ENCODE measurements at places on chromosomes 7 and 10. TPM values are rescaled to one million over a fixed set of nuclear protein-coding genes. Genes with fewer than 3 reads are reported as not detected.

The OR9A4 gene
- total RNA-seq = not detected

The EIF3B gene
- 263 TPM for total RNA-seq

The ANXA8L1 gene
- 86.4 TPM for total RNA-seq

The SPDYE1 gene
- total RNA-seq = not detected

The AKR1C8 gene
- 0.42 TPM for total RNA-seq

The AZGP1 gene
- not detected for total RNA-seq

The CCNY gene
- 42.2 TPM for total RNA-seq

The ACSL5 gene
- total RNA-seq = 0.12 TPM

The PDK4 gene
- total RNA-seq = 9.1 TPM

The ASB10 gene
- not detected for total RNA-seq

The JAKMIP3 gene
- total RNA-seq = 1.5 TPM

The SMKR1 gene
- 11.8 TPM for total RNA-seq

The GJD4 gene
- total RNA-seq = 0.06 TPM

The GIGYF1 gene
- 11.9 TPM for total RNA-seq

The DRGX gene
- 0.09 TPM for total RNA-seq

The DKK1 gene
- 406 TPM for total RNA-seq

The CYP2W1 gene
- not detected for total RNA-seq

The MYL10 gene
- total RNA-seq = not detected

The ZNF783 gene
- 7.2 TPM for total RNA-seq

The PPP1R9A gene
- 3.1 TPM for total RNA-seq

The STEAP1 gene
- total RNA-seq = 16.0 TPM

The FKBP6 gene
- total RNA-seq = not detected

The R3HCC1L gene
- 12.9 TPM for total RNA-seq

The GRID2IP gene
- not detected for total RNA-seq

The PAPOLB gene
- not detected for total RNA-seq

The FEZF1 gene
- total RNA-seq = not detected

The LIPF gene
- total RNA-seq = not detected

The HTRA1 gene
- 57.5 TPM for total RNA-seq

The IFIT2 gene
- total RNA-seq = 3.3 TPM

The WAPL gene
- 16.1 TPM for total RNA-seq

The AVPI1 gene
- total RNA-seq = 90.0 TPM

The GIMAP1 gene
- not detected for total RNA-seq
